ENCODE measurements at places on chromosomes 1 and 21.
A peak's percentile ranks its signal among the peaks of the same experiment; 100 is the strongest.

DNA sequence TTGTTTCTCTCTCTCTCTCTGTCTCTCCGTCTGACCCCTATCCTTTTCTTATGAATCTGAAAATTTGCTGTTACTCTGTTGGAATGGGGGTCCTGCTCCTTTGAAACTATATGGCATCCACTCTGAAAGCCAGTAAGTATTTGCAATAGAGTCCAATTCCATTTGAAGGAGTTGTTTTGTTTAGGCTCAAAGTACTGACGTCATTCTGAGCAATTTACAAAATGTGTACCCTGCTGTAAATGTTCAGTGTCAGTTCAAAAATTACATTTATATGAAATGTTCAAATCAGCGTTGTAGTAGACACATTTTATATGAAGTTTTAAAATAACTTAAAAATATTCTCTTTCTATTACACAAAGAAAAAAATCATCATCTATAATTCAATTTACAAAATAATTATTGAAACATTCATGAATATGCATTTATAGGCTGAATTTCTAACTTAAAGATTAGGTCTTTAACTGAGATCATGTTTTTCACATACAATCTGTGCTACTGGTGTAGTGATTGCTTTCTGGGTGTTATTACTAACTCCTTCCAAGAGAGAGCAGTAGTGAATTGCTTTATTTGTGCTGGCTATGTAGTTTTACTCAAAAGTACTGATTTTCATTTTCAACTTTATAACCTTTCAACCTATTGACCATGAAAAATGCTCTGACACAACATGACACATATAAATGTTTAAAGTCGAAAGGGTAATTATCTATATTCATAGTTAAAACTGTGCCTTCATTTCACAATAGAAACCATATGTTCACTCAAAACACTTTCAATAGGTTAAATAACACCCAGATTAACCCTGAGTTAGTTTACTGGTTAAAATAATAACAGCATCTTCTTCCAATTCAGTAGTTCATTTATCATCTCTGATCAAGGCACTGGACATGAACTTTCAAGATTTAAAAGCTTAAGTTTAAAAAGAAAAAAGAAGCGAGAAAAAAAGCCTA, 253.1 kb upstream of the ADGRL4 start:
- H3K4me1 ChIP-seq = no peaks in the 10 kb centered on the region
- no peak for DNase-seq
- no peak overlapping the region for H3K4me3 ChIP-seq
- no peak overlapping the region for H3K27ac ChIP-seq

DNA sequence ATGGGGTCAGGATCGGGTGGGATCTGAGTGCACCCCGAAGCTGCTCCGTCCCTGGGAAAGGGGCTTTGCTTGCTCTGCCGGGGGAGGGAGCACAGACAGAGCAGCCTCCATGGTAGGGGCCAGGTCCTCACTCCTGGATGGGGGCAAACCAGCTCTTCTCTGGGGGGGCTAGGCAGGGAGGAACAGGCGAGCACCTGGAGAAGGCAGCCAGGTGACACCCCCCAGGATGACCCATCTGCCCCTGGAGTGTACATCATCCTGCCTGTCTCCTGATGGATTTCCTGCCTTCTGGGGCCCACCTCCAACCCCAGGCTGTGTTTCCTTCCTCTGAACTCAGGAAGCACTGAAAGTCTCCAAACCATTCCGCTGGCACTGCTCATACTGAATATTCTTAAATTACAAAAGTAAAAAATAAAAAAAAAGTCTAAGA, 248.0 kb downstream of the RHOU start:
- no peaks in the 10 kb centered on the region for H3K27me3 ChIP-seq
- H3K36me3 ChIP-seq = no peaks in the 10 kb centered on the region
- H3K27ac ChIP-seq = no peak overlapping the region
- no peak for DNase-seq
- H3K4me3 ChIP-seq = no peak overlapping the region

- no peaks in the 10 kb centered on the region for H3K4me1 ChIP-seq
- H3K4me3 ChIP-seq = no peak overlapping the region
- DNase-seq = no peak
These were observed 153.4 kb upstream of the IRF2BP2 start for GRCh38 chr1:234763367-234763766.

DNA sequence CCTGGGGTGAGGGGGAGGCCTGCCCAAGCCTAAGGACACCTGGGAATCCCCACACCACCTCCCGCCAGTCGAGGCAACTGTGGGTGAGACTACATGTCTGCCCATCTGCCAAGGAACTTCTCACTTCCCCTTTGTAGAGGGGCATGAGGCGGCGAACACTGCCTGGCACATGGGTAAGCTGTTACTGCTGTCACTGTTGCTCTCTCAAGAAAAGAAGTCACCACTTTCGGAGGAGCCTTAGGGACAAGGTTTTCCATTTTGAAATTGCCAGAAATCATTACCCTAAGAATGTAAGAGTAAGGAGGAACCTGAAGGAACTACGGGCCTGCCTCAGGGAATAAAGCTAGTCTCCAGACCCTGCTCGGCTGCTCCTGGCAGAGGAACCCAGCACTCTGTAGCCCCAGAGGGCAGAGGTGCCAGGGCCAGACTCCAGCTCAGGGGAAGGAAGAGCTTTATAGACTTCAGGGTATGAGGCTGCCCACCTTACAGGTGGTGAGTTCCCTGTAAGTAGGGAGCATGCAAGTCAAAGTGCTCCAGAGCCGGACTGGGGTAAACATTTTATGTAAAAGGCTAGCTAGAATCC, 23.3 kb downstream of the SLC2A1 start:
- no peaks in the 10 kb centered on the region for H3K36me3 ChIP-seq
- H3K4me3 ChIP-seq = no peak overlapping the region
- peak; percentile 21 for DNase-seq
- no peak overlapping the region for H3K27ac ChIP-seq
- H3K27me3 ChIP-seq = no peaks in the 10 kb centered on the region

DNA sequence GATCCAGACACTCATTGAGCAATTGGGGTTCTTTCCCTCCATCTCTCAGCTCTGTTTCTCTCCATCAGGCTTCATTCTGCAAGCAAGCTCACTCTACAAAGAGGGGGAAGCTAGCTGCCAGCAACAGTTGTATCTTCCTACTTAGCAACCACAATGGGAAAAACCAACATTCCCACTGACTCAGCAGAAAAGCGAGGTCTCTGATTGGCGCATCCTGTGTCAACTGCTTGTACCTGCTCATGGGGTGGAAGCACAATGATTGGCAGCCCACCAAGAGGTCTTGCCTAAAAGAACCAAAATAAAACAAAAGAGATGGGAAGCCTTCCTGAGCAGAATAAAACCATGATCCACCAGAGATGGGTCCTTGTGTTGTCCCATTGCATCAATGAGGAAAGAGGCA, 4.0 kb upstream of the CDA start:
- H3K27me3 ChIP-seq = peaks cover 17% of the 10 kb centered on the region
- no peak for DNase-seq
- peaks cover 3% of the 10 kb centered on the region for H3K4me1 ChIP-seq
- H3K36me3 ChIP-seq = no peaks in the 10 kb centered on the region
- H3K27ac ChIP-seq = no peak overlapping the region
- no peak overlapping the region for H3K4me3 ChIP-seq

DNA sequence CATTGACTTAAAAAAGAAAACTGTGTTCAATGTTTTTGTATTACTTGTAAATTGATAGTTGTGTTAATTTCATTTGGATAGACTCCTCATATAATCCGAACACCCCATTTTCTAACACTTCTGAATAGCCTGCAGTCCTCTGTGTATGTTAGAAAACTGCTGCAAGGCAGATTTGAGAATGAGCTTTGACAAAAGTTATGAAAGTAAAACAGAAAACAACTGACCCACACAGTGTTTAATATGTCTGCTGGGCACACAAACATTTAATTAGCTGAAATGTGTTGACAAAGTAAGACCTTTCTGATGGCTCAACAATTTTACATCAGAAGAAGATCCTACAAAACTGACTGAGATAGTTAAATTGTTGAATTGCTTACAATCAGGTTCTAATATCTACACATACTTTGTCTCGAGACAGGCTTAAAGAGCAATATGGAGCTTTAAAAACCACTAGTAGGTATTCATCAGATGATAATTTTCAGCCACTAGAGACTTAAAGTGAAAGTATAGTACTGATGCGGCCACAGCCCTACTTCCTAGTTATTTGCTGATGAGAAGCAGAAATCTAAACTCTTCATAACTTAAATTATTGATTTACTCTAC, 40.0 kb upstream of the PRMT6 start:
- H3K27ac ChIP-seq = no peak overlapping the region
- no peaks in the 10 kb centered on the region for H3K27me3 ChIP-seq
- H3K4me1 ChIP-seq = no peaks in the 10 kb centered on the region
- DNase-seq = no peak

DNA sequence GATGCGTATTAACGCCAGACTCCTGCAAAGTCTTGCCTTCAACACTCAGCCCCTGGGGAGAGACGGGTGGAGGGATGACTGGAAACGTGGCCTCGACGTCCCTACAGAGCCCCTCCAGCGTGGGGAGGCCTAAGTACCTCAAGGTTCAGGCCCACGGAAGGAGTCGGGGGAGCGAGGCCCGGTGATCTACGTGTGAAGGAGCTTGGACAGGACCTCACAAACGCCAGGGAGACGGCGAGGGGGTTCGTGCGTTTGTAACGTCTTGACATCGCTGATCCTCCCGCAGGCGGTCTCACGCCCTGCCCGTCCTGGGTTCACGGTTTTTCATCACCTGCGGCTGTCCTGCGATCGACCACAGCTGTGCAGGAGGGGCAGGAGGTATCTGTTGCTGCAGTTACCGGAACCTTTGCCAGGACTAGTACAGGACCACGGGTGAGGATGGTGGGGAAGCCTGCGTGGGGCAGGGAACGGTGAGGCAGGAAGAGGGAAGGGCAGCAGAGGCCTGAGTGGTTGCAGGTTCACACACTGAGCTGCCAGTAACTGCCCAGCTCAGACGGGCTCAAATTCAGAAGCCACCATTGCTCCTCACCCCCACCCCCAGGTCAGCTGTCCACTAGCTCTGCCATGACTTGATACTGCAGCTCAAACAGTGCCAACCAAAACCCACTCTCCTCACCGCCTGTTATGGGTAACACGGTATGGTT, 889 bp upstream of the CCNL2 start:
- peaks cover 35% of the 10 kb centered on the region for H3K4me1 ChIP-seq
- no peaks in the 10 kb centered on the region for H3K36me3 ChIP-seq
- no peaks in the 10 kb centered on the region for H3K27me3 ChIP-seq

DNA sequence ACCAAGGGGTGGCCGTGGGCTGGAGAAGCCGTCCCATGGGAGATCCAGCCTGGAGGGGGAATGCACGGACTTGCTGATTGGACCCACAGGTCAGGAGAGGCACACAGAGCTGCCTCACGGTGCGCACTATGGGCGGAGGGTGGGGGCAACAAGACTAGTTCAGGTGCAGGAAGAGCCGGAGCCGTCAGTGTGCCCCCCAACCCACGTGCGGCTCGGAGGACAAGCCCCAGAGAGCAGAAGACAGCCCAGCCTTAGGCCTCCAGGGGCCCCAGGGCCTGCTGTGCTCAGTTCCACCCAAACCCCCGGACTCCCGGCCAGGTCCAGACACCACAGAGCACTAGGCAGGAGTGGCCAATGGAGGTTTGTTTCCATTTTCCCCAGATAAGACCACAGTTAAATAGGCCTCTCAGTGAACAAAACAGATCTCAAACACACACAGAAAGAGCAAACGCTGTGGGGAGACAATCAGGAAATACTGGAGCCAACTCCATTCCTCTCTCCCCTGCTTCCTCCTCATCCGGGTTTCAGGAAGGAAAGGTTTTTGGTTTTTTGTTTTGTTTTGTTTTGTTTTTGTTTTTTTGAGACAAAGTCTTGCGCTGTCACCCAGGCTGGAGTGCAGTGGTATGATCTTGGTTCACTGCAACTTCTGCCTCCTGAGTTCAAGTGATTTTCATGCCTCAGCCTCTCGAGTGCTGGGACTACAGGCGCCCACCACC, 84.2 kb downstream of the ADSS2 start:
- H3K27ac ChIP-seq = no peak overlapping the region
- DNase-seq = no peak
- no peaks in the 10 kb centered on the region for H3K4me1 ChIP-seq
- H3K27me3 ChIP-seq = no peaks in the 10 kb centered on the region
- H3K4me3 ChIP-seq = no peak overlapping the region
- no peaks in the 10 kb centered on the region for H3K36me3 ChIP-seq

GRCh38 chr1:116161877-116162390, 50.7 kb downstream of the MAB21L3 start:
- no peaks in the 10 kb centered on the region for H3K27me3 ChIP-seq
- no peak for DNase-seq
- no peaks in the 10 kb centered on the region for H3K36me3 ChIP-seq
- H3K27ac ChIP-seq = no peak overlapping the region
- no peak overlapping the region for H3K4me3 ChIP-seq

GRCh38 chr1:22551591-22551990, 11.7 kb upstream of the EPHA8 start:
- no peaks in the 10 kb centered on the region for H3K36me3 ChIP-seq
- no peak overlapping the region for H3K27ac ChIP-seq
- no peak for DNase-seq
- peaks cover 44% of the 10 kb centered on the region for H3K27me3 ChIP-seq
- H3K4me1 ChIP-seq = no peaks in the 10 kb centered on the region
- H3K4me3 ChIP-seq = no peak overlapping the region

DNA sequence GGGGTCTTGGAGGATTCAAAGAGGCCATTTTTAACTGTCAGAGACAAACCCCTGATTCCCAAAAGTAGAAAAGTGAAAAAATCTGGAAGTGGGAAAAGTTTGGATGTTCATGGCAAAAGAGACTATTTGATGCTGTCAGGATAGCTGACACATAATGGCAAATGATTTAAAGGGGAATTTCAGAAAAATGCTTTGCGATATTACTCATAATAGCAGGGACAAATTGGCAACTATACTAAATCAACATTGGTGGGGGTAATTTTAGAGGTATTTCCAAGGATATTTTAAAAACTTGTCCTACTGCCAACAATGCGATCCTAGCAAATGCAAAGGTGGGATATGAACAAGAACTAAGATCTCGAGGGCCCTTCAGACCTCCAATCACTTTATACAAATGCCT, 5.3 kb upstream of the GSTM4 start:
- no peak overlapping the region for H3K4me3 ChIP-seq
- no peaks in the 10 kb centered on the region for H3K36me3 ChIP-seq
- H3K4me1 ChIP-seq = peaks cover 8% of the 10 kb centered on the region

DNA sequence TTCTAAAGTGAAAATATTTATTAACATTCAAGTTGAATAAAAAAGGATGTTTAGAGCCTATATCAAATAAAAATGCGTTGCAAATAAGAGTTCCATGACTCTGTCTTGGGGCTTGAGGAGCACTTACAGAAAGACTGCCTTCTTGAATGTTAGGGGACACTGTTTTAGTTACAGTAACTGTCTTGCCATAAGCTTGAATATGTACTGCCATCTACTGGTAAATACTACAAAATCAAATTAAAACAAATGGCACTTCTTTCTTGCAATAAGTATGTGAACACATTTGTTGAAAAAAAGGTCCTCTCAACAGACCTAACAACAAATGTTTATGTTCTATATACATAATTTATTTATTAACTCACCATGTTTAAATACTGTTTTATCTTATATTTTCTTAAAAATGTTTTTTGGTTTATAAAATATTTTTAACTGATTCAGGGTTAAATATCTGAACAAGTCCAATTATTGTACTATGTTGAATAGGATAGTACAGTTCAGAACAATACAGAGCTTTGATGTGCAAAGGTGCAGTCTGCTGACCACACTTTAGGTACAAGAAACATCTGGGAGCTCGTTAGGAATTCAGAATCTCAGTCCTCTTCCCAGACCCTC, 199.5 kb downstream of the LRRIQ3 start:
- no peak overlapping the region for H3K4me3 ChIP-seq
- H3K27me3 ChIP-seq = no peaks in the 10 kb centered on the region
- H3K36me3 ChIP-seq = no peaks in the 10 kb centered on the region
- no peak for DNase-seq
- H3K4me1 ChIP-seq = no peaks in the 10 kb centered on the region

GRCh38 chr1:169574336-169574735, 11.9 kb downstream of the F5 start:
- H3K36me3 ChIP-seq = no peaks in the 10 kb centered on the region
- H3K4me3 ChIP-seq = no peak overlapping the region
- DNase-seq = no peak
- H3K4me1 ChIP-seq = no peaks in the 10 kb centered on the region
- H3K27ac ChIP-seq = no peak overlapping the region
